Hematopoietic multipotent progenitor cell treated with erythropoietin and hydrocortisone succinate and interleukin-3 and kit ligand, for 6 days (in vitro differentiated cells): ENCODE measurements at places on chromosomes 4 and X.
A peak's percentile ranks its signal among the peaks of the same experiment; 100 is the strongest.

DNA sequence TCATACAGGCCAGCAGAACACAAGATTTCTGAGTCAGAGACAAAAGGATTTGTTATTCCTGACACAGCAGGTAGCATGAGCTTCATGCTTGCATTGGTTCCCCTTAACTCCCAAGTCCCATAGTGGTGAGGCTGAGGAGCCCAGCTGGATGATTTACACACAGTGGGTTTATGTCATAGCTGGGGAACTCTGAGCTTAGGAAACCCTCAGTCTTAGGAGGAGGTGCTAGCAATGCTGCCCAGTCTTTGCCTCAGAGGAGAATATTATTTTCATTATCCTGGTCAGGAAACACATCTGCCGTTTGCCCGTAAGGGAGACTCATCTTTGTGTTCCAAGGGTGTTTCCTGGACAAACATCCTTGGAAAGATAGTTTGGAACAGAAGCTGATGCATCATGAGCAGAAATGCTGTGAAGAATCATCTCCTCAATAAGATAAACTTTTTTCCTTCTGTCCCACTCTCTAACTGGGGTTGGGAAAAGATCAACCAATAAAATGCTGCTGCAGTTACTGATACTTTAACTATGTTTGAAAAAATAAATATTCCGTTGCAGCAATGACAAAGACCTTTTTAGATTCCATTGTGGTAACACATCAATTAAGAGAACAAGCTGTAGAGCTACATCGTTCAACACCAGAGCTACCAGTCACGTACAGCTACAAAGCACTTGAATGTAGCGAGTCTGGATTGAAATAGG lies 146.8 kb downstream of the DCLK2 start:
- no peak for DNase-seq

- DNase-seq, result peak; percentile 62
Measured at GRCh38 chrX:136810493-136810892, 29.8 kb upstream of the ARHGEF6 start.

- no peak for DNase-seq
Measured at GRCh38 chrX:15881381-15881897, 26.8 kb upstream of the AP1S2 start.

GRCh38 chr4:1283711-1284110 lies 6.0 kb upstream of the MAEA start:
- no peak for DNase-seq

DNA sequence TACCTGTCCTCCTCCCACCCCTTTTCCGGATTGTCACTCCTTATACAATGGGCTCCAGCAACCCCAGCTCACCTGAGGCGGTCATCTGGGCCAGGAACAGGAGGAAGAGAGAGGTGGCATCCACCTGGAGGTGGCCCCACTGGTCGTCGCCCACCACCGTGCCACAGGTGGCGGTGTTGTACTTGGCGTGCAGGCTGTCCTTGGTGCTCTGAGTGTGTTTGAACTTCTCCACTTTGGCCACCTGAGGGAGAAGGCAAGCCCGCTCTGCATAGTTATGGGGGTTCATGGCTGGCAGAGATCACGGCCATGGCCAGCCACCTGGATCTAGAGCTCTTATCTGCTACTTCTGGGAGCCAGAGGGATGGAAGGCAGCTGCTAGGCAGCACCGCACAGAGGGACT lies 32.9 kb downstream of the PHKA2 start:
- DNase-seq, result peak; percentile 31

GRCh38 chr4:184268584-184269160 lies 51.0 kb upstream of the ENPP6 start:
- DNase-seq, result peak; percentile 65

- DNase-seq, result no peak
Measured at GRCh38 chrX:101394372-101394771, 3.6 kb downstream of the RPL36A start.

DNA sequence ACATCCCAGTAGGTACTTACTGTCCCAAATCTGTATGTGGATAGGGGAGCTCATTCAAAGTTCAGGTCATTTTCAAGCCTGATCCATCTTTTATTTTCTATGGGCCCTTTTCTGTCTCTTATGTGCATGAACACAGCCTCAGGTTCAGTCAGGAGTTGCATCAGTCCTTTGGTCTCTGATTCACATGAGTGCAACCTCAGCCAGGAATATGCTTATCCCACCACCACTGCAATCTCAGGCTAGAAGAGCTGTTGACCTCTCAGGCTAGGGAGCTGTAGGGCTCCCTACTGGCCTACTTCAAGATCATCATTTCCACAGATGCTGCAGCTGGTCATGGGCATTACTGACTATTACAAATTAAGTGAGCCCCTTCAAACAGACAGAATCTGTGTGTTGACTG lies 27.2 kb downstream of the AASDH start:
- DNase-seq, result no peak

DNA sequence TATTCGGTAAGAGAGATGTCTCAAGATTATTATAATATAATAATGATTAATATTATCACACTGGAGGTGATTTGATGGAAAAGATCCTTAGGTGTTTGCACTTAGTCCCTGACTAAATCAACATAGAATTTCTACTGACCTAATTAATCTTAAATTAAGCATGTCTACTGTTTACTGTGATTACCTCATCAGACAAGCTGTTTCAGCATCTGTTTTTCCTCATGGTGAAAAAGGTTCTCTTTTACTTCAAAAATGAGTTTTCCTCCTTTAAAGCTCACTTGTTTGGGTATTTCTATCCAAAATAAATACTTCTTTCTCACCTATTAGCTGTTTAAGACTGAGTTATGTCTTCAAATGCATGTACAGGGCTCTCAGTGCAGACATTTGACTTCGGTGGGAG lies 407.8 kb downstream of the NKX6-1 start:
- DNase-seq, result no peak
